ENCODE measurements at places on chromosomes 1 and 21. TPM values are rescaled to one million over a fixed set of nuclear protein-coding genes. Genes with fewer than 3 reads are reported as not detected.
A peak's percentile ranks its signal among the peaks of the same experiment; 100 is the strongest.

The BTBD19 gene
- 13.0 TPM for polyA plus RNA-seq

- DNase-seq = no peak
Measured at GRCh38 chr1:206666954-206667665, 17.6 kb upstream of the MAPKAPK2 start.

DNA sequence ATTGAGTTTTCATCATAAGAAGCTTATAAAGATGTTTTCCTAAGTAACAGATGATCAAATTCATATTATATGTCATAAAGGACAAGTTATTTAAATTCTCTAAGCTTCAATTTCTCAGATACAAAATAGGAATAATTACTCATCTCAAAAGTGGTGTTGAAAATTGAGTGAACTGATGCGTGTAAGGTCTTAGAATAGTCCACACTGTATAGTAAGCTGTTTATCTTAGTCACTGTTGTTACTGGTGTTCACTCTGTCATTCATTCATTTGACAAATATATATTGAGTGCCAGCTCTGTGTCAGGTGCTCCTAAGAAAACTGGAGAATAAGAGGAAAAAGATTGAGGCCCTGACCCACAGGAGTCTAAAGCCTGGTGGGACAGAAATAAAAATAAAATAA is 186.3 kb upstream of the BRINP3 start:
- DNase-seq = no peak

The APOBEC4 gene
- 0.09 TPM for polyA plus RNA-seq

DNA sequence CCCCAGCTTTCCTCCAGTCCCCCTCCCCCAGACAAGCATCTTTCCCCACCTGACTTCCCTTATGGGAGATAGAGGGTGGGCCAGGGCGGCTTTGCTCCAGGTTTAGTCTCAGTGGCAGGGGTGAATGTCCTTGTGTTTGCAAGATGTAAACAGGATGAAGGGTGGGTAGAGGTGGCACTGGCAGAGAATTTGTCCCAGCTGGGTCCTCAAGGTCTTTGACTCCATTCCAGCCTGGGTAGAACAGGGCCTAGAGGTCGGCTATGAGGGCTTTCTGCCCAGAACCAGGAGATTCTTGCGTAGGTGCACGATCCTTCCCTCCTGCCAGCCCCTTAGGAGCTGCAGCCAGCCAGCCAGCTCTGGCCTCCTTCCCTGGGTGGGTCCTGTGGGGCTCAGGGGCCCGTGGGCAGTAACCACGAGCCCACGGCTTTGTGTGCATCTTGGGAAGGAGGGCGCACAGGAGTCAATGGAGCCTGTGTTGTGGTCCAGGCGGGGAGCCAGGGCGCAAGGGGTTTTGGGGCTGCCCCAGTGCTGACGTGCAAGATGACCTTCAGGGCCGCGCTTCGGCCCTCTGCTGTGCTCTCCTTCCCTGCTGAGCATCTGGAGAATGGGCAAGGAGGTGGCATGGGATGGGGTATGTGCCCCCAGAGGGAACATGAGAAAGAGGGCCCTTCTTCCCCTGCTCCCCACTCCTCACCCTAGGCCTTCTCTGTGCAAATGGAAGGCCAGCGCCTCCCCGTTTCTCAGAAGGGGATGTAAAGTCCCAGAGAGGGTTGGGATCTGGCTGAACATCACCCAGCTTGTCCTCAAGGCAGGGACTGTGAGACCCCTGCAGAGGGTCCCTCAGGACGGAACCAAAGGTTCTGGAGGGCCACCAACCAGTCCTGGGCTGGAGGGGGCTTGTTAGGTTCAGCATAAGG is 15.7 kb downstream of the POU3F1 start:
- no peak for DNase-seq

The PROX1 gene
- polyA plus RNA-seq = 7.8 TPM

The LCE1D gene
- not detected for polyA plus RNA-seq

- DNase-seq = no peak
Measured at GRCh38 chr1:53285969-53286760, 41.7 kb downstream of the LRP8 start.

GRCh38 chr1:204084247-204084772 is 11.4 kb downstream of the SOX13 start:
- peak; percentile 82 for DNase-seq

- no peak for DNase-seq
Measured at GRCh38 chr1:233379869-233380438, 52.4 kb downstream of the MAP3K21 start.

DNA sequence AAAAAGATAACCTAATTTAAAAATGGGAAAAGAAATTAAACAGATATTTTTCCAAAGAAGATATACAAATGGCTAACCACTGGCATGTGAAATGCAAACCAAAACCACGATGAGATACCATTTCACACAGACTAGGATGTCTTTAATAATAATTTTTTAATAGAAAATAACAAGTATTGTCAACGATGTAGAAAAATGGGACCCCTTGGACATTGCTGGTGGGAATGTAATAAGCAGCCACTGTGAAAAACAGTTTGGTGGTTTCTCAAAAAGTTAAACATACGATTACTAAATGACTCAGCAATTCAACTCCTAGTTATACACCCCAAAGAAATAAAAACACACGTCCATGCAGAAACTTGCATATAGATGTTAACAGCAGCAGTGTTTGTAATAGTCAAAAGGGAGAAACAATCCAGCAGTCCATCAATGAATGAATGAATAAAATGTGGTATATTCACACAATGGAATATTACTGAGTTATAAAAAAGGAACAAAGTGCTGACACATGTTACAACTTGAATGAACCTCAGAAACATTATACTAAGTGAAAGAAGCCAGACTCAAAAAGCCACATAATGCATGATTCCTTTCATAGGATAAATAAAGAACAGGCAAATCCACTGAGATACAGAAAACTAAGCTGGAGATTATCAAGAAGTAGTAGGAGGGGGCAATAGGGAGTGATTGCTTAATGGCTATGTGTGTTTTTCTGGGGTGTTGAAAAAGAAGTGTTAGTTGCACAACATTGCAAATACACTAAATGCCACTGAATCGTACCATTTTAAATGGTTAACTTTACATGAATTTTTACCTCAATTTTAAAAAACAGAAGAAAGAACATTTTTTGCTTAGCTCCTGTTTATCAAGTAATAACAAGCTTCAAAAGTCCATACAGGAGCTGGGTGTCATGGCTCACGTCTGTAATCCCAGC is 4.1 kb downstream of the PPT1 start:
- no peak for DNase-seq

- DNase-seq = no peak
Measured at GRCh38 chr1:205914155-205914507, 29.1 kb downstream of the SLC26A9 start.

The GFI1 gene
- polyA plus RNA-seq = 5.0 TPM

All from large intestine (tissue), 12 donors.